ENCODE measurements at places on chromosomes 4 and X. TPM values are rescaled to one million over a fixed set of nuclear protein-coding genes. Genes with fewer than 3 reads are reported as not detected.

Gene SPANXA1
- total RNA-seq = not detected

Gene DCLK2
- total RNA-seq = 7.8 TPM

Gene IGSF1
- total RNA-seq = 1.1 TPM

Gene RHOH
- 20.4 TPM for total RNA-seq

DNA sequence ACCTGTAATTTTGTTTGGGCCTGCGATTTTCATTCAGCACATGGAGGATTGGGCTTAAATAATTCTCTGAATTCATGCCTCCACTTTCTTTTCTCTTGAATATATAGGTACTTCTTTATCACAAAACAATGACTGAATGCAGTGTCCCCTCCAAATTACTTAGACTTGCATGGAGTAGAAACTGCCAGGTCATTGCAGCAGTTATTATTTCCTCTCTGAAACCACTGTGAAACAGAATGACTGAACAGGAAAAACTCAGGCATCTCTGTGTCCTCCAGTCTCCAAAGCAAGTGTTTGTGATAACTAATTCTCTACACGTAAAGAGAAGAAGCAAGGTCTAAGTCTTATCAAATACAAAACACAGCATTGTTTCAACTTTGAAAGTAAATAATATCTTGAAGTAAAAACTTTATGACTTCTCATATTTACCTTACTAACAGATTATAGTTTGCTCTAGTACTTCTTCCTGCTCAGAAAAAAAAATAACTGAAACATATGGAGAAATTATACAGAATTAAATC, 144.5 kb upstream of the DIAPH2 start:
- H3K4me3 ChIP-seq = no peak overlapping the region
- no peak for DNase-seq
- no peaks in the 10 kb centered on the region for H3K36me3 ChIP-seq
- H3K4me1 ChIP-seq = no peaks in the 10 kb centered on the region

DNA sequence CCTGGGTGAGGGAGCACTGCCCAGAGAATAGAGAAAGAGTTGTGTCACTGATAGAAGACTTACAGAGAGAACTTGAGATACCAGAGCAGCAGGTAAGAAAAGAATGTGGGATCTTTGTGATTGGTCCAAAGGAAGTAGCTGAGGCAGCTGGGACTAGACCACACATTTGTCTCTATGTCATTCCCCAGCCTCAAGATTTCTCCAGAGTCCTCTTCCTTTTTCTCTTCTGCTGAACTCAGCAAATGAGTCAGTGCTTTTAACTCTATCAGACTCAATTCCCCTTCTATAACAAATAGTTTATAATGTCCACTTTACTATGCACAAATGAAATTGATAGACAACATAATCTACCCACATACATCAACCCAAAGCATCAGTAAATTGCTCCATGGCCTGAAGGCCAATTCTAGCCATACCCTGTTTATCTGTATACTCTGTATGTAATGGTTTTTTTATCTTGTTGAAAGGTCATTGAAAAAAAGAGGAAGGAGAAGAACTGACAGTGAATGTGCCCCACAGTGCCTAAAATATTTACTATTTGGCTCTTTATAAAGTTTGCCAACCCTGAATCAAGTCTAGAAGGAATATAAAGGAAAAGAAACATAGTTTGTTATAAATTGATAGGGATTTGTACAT, 38.2 kb downstream of the ETDC start:
- H3K4me1 ChIP-seq = peaks cover 15% of the 10 kb centered on the region
- DNase-seq = no peak
- H3K4me3 ChIP-seq = no peak overlapping the region
- peaks cover 13% of the 10 kb centered on the region for H3K36me3 ChIP-seq
- no peak overlapping the region for H3K27ac ChIP-seq

- DNase-seq = no peak
- no peaks in the 10 kb centered on the region for H3K4me1 ChIP-seq
- H3K4me3 ChIP-seq = no peak overlapping the region
- no peaks in the 10 kb centered on the region for H3K36me3 ChIP-seq
- H3K27ac ChIP-seq = no peak overlapping the region
- H3K27me3 ChIP-seq = no peaks in the 10 kb centered on the region
These were observed 20.4 kb upstream of the SH3KBP1 start for GRCh38 chrX:19907794-19908193.

DNA sequence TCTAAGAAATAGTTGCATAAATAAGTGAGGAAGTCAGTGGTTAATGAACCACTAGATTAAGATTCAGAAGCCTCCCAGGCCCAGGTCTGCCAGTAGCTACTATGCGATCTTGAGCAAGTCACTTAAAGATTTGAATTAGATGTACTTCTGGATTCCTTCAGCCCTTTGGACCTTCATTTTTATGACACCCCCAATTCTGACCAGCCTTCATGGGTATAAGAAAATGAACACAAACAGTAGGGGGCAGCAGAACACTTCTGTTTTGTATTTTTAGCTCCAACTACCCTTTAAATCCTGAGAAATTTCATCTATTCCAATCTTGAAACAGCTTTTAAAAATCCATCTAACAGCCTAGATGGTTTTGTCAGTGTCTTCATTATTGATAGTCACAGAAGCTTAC, 19.0 kb downstream of the TMEM47 start:
- H3K27ac ChIP-seq = no peak overlapping the region
- H3K36me3 ChIP-seq = no peaks in the 10 kb centered on the region
- no peak overlapping the region for H3K4me3 ChIP-seq

- H3K4me1 ChIP-seq = peaks cover 13% of the 10 kb centered on the region
- no peak overlapping the region for H3K4me3 ChIP-seq
- H3K27me3 ChIP-seq = no peaks in the 10 kb centered on the region
- DNase-seq = no peak
These were observed 39.1 kb upstream of the BMP2K start for GRCh38 chr4:78737035-78737434.

DNA sequence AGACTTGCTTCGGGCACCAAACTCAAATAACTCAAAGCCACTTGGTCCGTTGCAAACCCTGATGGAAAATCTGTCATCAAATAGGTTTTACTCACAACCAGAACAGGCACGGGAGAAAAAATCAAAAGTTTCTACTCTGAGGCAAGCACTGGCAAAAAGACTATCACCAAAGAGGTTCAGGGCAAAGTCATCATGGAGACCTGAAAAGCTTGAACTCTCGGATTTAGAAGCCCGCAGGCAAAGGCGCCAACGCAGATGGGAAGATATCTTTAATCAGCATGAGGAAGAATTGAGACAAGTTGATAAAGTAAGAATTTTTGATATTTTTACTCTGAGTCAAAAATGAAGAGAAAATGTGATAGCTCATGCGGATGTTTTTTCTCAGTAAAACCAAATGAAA, 87.2 kb downstream of the NRK start:
- H3K4me1 ChIP-seq = no peaks in the 10 kb centered on the region
- no peak overlapping the region for H3K27ac ChIP-seq
- H3K36me3 ChIP-seq = no peaks in the 10 kb centered on the region

DNA sequence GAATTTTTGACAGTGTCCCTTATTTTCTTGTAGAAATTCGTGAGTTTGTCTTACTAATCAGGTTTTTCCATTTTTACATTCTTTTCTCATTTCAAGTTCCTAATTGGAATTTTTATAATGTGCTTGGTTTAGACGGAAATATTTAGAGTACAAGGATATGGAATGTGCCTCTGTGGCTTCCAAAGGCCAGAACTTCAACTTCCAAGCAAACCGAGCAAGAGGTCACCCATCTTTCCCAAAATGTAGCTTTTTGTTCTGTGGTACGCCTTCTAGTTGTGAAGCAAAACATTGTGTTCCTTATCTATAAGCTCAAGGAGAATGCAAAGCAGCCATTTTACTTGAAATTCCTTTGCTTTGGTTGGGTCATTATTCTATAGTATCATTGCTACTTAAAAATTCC, 212.8 kb upstream of the PACRGL start:
- H3K36me3 ChIP-seq = no peaks in the 10 kb centered on the region
- H3K27ac ChIP-seq = no peak overlapping the region
- no peaks in the 10 kb centered on the region for H3K4me1 ChIP-seq
- DNase-seq = no peak

DNA sequence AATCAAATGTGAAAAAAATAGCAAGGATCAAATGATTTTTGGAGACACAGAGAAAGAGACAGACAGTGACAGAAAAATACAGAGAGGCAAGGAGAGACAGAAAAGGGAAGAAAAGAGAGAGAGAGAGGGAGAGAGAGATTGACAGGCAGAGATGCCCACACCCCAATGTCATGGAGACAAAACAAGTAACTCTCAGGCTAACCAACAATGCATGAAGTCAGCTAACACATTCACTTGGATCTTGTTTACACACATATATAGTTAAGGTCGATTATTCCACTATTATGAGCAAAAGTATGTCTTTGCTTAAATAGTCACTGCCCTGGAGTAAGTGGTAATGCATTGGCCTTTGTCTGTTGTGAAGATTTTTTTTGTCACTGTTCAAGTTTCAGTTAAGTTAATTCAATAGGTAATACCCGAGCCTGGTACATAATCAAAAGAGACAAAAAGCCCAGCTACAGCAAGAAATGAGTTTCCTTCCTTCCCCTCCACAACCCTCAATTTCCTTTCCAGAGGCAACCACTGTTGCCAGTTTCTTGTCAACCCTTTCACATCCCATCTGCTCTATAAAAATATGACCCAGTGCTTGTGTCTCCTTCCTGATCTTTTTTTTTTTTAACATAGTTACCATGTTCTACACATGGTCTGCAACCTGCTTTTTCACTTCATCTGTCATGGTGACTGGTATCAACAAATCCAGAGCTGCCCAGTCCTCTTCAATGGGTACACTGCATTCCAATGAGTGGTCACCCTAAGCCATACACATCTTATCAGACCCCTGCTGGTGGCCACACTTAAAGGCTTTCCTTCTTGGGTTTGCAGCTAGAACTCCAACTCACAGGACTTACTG, 52.1 kb downstream of the PROM1 start:
- no peak for DNase-seq
- no peak overlapping the region for H3K27ac ChIP-seq
- peaks cover 20% of the 10 kb centered on the region for H3K4me1 ChIP-seq
- H3K36me3 ChIP-seq = no peaks in the 10 kb centered on the region
- H3K4me3 ChIP-seq = no peak overlapping the region

DNA sequence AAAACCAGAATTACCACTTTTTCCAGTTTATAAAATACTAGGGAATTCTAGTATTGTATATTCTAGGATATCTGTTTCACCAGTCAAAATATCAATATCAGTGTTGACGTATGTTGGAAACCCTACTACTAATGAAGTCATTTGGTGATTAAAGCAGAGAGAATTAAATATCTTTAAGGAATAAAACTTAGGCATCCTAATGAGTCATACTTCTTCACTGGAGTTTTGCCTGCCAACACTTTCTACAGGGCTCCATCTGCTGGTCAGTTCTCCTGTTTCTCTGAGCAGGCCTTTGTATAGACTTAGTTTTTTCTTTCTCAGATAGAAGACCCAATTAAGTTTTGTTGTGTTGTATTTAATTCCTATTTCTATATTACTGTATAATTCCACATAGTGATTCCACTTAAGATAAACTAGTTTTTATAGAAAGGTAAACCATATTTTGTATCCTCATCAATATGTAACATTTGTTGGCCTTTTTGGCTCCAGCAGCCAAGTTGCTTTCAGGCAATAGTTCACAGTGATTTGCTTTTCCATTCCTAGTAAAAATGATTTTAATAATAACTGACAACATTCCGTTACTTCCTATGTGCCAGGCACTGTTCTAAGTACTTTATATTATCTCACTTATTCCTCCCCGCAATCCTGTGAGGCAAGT, 3.5 kb downstream of the AP1AR start:
- peaks cover 21% of the 10 kb centered on the region for H3K4me1 ChIP-seq
- H3K27ac ChIP-seq = no peak overlapping the region
- no peak overlapping the region for H3K4me3 ChIP-seq
- peak; percentile 57 for DNase-seq
- H3K27me3 ChIP-seq = peaks cover 8% of the 10 kb centered on the region

DNA sequence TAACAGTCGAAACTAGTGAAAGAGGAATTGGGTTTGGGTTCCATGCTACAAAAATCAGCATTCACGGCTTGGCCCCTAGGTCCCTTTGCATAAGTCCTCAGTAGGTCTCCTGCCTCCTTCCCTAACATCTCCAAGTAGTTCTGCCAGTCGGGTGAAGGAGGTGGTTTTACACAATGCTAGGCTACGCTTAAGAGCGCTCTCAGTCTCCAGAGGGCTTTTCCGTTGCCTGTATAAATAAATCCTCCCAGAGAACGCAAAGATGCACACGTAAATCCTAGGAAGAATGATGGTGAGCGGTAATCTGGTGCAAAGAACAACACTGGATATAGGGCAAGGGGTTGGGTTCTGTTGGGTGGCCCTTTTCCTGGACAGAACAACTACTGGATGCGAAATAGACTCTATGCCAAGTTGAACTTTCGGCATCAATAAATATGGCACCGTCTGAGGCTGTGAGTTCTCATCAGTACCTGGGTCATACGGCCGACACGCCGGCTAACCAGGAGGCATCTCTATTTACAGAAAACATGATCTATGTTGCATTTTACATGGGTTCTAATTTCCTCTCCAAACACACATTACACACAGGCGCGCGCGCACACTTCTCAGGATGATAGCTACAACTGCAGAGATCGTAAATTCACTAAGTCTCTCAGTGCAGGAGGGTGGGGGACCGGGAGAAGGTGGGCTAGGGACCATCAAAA, 1.3 kb downstream of the CAMK2D start:
- H3K27me3 ChIP-seq = peaks cover 8% of the 10 kb centered on the region
- H3K4me1 ChIP-seq = peaks cover 16% of the 10 kb centered on the region
- peak overlapping the region; percentile 91 for H3K27ac ChIP-seq
- H3K4me3 ChIP-seq = peak overlapping the region; percentile 98

- no peak overlapping the region for H3K4me3 ChIP-seq
- peaks cover 8% of the 10 kb centered on the region for H3K4me1 ChIP-seq
- DNase-seq = no peak
- H3K27ac ChIP-seq = no peak overlapping the region
- no peaks in the 10 kb centered on the region for H3K36me3 ChIP-seq
These were observed 254.2 kb downstream of the ADAMTS3 start for GRCh38 chr4:72314869-72315268.

DNA sequence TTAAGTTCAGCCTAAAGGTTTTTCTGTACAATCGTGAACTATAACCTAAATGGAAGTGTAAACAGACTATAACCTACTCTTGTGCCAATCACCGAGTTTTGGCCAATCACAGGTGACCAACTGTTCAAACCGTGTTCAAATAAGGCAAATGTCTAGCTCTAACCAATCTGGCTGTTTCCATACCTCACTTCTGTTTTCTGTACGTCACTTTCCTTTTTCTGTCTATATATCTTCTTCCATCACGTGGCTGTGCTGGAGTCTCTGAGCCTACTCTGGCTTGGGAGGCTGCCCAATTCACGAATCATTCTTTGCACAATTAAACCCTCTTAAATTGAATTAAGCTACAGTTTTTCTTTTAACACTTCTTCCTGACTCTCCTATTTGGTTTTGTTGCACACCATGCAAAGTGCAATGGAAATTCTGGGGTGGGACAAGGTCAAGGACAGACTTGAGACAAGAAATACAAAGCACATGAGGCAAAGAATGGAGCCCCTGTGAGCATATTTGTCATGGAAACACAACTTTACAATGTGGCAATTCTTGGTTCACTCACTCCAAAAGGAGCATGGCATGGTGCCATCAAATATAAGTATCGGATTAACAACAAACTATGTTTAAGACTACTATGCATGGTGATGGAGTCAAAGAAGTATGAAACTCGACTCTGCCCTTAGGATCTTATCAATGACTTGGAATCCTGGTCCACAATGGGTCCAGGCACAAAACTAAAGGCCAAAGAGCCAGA, 115.7 kb upstream of the FAM9B start:
- no peak overlapping the region for H3K4me3 ChIP-seq
- H3K36me3 ChIP-seq = no peaks in the 10 kb centered on the region
- DNase-seq = no peak

All from endothelial cell (in vitro differentiated cells).